ENCODE measurements at places on chromosomes 11 and 22.

DNA sequence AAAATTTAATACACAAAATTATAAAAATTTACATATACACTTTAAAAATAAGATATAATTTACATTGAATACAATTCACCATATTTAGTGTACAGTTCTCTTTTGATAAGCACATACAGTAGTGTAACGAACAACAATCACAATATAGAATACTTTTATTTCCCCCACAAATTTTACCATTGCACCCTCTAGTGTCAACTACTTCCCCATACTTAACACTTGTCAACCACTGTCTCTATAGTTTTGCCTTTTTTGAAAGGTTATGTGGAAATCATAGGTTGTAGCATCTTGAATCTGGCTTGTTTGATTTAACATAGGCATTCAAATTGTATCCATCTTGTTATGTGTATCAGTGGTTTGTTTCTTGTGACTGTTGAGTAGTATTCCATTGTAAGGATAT, 21.3 kb upstream of the PANX1 start:
- no peak for DNase-seq

DNA sequence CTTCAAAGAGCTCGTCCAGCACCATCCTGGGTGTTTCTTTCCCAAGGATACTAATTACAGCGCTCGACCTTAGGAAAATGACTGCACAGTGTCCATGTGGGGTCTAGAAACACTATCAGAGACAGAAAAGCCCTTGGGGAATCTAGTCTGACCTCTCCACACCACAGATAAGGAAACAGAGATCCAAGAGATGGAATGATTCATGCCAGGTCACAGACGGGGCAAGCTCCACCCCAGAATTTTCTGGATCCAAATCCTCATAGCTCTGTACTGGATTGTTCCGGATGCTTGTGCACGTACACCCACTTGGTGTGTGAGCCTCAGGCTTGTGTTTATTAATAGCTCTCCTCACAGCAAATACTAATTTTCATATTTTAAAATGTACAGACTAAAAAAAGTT, 11.3 kb downstream of the ABTB2 start:
- DNase-seq = no peak

- no peak for DNase-seq
These were observed 1.0 kb upstream of the POLD4 start for GRCh38 chr11:67354075-67355022.

GRCh38 chr22:44368611-44369292, 56.0 kb upstream of the SHISAL1 start:
- no peak for DNase-seq

GRCh38 chr11:3036419-3036818, 20.8 kb downstream of the CARS1 start:
- no peak for DNase-seq

DNA sequence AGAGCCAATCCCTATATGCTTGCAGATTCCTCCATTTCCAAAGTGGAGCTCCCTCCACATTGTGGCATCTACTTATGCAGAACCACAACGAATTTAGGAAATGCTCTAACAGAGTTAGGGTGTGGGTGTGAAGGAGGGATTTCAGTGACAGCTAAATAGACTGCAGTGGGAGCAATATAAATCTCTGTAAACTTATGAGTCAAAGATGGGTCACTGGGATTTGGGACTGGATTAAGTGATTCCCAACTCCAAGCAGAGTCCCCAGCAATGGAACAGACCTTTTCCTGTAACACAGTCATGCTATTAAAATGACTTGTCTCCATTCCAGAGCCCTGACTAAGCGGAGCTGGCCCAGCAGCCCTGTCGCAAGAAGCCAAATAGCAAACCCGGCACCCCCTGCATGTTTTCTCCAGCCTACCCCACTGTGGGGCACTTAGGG, 36.6 kb downstream of the RPL27A start:
- no peak for DNase-seq

DNA sequence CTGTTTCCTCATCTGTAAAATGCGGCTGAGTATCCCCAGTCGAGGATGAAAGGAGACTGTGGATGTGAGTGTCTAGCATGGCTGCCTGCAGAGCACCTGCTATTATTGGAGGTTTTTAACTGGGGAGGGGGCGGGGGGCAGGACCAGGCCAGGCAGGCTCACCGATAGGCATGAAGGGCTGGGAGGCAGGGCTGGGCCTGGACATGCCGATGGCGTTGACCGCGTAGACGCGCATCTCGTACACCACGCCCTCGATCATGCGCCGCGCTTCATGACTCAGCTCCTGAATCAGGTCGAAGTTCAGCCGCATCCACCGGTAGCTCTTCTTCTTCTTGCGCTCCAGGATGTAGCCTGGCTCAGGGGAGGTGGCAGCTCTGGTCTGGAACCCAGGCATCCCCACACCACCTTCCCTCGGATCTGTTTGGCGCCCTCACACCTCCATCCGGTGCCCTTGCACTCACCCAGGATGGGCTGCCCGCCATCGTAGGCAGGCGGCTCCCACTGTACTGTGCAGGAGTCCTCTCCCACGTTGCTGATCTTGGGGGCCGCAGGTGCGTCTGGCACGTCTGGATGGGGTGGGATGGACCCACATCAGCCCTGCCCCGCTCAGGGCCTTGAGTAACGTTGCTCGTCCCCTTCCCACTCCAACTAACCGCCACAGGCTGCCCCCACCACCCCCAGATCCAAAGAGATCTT, 15.1 kb downstream of the MYBPC3 start:
- no peak for DNase-seq

DNA sequence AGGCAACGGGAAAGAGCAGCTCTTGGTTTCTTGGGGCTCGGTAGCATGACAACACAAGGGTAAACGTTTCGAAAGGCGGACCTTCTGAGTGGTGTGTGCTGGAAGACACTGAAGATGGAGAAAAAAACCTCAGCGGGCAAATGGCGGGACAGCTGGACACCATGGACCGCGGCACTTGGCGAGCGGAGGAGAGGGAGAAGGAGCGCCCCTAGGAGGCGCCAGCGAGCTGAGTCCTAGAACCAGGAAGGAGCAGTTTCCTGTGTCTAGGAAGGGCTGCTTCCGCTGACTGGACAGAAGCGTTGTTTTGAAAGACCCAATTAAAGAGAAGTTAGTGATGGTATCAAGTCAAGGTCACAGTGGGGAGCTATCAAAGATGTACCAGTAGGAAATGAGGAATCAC, 44.0 kb upstream of the OPCML start:
- no peak for DNase-seq

DNA sequence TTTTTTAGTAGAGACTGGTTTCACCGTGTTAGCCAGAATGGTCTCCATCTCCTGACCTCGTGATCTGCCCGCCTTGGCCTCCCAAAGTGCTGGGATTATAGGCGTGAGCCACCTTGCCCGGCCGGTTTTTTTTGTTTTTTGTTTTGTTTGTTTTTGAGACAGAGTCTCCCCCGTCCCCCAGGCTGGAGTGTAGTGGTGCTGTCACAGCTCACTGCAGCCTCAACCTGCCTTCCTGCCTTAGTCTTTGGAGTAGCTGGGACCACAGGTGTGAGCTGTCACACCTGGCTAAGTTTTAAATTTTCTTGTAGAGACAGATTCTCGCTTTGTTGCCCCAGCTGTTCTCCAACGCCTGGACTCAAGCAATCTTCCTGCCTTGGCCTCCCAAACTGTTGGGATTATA, 3.2 kb downstream of the PPIL2 start:
- no peak for DNase-seq

GRCh38 chr22:48796310-48797015, 1031.2 kb downstream of the BRD1 start:
- no peak for DNase-seq

GRCh38 chr11:11243209-11243589, 109.9 kb downstream of the CSNK2A3 start:
- no peak for DNase-seq

DNA sequence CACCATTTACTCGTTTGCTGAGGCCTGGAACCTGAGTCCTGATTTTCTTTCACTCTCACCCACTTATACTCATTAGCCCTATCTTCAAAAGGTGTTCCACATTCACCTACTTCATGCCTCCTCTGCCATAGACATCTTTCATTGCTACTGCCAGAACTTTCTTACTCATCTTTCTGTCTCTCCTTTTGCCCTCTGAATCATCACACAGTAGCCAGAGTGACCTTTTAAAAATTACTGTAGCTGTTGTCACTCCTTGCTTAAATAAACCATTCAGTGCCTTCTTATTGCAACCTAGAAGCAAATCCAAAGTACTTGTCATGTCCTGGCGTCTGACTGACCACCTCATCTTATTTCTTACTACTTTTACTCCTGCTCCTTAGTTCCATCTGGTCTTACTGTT, 38.2 kb downstream of the ATXN10 start:
- DNase-seq = no peak

- DNase-seq = peak; percentile 51
These were observed at the start of gene NPTXR for GRCh38 chr22:38843657-38844314. TSS of gene NPTXR (minus strand) at chr22:38844028.

DNA sequence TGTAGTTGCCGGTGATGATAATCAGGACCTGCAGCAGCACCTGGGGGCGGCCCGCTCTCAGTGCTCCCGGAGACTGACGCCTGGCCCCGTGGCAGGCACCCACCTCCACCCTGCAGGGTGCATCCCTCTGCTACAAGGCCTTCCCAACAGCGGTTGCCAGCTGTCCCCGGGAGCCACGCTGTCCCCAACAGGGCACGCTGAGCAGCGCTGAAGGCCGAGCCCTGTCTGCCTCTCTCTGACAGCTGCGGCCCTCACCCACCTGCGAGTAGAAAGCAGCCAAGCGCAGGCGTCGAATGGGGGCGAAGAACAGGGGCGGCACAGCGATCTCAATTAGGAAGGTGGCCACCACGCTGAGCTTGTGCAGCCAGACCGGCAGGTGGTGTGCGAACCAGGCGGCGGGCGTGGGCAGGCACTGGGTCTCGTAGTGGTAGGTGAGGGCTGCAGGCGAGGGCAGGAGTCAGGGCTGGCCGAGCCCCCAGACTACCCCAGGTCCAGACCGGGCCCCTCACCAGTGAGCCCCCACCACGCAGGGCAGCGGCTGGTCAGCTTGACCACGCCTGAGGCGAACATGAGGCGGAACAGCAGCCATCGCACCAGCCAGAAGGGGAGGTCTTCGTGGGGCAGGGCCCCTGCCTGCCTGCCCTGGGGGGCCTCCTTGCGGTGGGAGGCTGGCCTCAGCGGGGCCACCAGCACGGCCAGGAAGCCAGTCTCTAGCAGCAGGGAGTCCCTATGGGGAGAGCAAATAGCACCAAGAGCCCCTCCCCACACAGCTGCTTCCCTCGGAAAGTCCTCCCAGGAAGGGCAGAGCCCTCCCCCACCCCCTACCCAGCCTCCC, 1.5 kb downstream of the LMF2 start:
- DNase-seq = no peak

DNA sequence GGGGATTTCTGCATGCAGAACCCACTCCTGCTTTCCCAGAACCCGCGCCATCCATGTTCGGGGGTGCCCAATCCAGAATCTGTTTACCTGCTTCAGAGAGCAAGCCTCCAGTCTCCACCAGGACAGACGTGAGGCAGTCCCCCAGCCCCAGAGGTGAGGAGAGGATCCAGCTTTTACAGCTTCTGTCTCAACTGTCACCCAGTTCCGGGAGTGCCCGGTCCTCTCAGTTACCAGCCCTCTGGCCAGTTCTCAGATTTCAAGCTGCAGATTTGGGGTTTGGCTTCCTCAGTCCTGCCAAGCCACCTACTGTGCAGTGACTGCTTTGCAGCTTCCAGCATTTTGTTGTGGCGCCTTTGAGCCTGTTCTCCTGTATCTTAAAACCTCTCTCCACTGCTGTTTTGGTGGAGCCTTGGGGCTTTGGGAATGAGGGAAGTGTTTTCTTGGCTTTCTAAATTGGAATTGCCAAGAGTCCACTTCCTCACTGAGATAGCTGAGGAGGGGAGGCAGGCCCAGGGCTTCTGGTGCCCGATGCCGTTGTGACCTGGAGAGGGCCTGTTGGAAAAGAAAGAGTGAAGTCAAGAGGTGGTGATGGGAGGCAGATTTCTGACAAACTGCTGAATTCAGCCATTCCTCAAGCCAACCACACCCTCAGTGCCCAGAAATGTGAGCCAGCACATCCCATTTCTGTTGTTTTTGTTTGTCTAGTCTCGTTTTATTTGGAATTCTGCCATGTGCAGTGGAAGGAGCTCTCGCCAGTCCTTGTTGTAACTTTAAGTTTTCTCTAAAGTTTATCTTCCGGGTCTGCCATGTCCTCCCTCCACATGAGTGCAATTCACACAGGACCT, 513.4 kb downstream of the TBC1D22A start:
- DNase-seq = no peak

All from NCI-H1092 (cell line).